ENCODE measurements at places on chromosomes 2 and 18. TPM values are rescaled to one million over a fixed set of nuclear protein-coding genes. Genes with fewer than 3 reads are reported as not detected.
A peak's percentile ranks its signal among the peaks of the same experiment; 100 is the strongest.

Gene FRZB
- total RNA-seq, result 45.5 TPM

Gene LYPD6B
- 140 TPM for total RNA-seq

- no peaks in the 10 kb centered on the region for H3K4me1 ChIP-seq
- H3K4me3 ChIP-seq, result no peak overlapping the region
- no peaks in the 10 kb centered on the region for H3K27me3 ChIP-seq
- H3K27ac ChIP-seq, result no peak overlapping the region
Measured at GRCh38 chr2:30865243-30865642, 58.0 kb upstream of the CAPN13 start.

Gene INHBB
- 0.16 TPM for total RNA-seq

GRCh38 chr2:238286987-238287736, 1.2 kb downstream of the PER2 start:
- H3K36me3 ChIP-seq, result no peaks in the 10 kb centered on the region
- H3K4me3 ChIP-seq, result peak overlapping the region; percentile 83
- H3K4me1 ChIP-seq, result peaks cover 62% of the 10 kb centered on the region
- DNase-seq, result no peak
- H3K27ac ChIP-seq, result peak overlapping the region; percentile 95
- H3K27me3 ChIP-seq, result no peaks in the 10 kb centered on the region

DNA sequence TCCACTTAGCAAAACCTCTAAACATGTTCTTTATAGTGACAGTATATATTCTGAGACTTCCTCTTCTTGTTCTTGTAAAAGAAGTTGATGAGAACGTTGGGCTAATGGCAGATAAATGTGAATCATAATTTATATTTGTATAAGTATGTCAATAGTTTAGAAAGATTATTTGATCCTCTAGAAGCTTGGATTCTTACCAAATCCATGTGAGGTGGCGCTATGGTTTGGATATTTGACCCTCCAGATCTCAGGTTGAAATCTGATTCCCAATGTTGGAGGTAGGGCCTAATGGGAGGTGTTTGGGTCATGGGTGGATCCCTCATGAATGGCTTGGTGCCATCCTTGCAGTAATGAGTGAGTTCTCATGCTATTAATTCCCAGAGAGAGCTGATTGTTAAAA, 29.8 kb upstream of the SCN1A start:
- no peak for DNase-seq
- H3K36me3 ChIP-seq, result no peaks in the 10 kb centered on the region
- H3K4me3 ChIP-seq, result no peak overlapping the region

GRCh38 chr2:116692988-116693387, 1121.5 kb upstream of the DDX18 start:
- no peaks in the 10 kb centered on the region for H3K36me3 ChIP-seq
- H3K27ac ChIP-seq, result no peak overlapping the region
- H3K27me3 ChIP-seq, result no peaks in the 10 kb centered on the region

Gene CCDC121
- 5.6 TPM for total RNA-seq

DNA sequence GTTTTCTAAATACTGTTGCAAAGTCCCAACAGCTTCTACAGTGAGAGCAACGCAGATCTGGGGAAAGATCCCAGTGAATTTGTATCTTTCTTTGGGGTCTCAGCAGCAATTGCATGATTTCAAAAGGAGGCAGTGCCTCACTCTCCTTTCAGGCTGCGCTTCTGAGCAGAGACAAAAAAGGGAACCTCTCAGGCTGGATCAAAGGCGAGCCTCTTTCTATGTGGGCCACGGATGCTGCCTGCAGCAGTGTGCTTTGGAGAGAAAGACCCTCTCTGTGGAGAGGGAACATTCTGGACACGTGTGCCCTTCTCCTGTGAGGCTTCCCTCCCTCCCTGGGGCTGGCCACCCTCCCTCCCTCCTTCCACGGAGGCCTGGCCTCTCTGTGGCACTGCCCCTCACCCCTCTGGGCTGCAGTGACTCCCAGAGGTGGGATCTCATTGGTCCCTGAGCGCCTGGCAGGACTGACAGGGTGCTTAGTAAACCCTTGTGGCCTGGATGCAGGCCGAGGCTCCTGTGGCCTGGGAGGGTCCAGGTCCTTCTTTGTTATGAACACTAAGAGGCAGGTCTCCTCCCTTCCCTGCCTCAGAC, 21.6 kb upstream of the PDIA6 start:
- no peaks in the 10 kb centered on the region for H3K4me1 ChIP-seq
- H3K27ac ChIP-seq, result no peak overlapping the region
- H3K27me3 ChIP-seq, result peaks cover 55% of the 10 kb centered on the region
- no peak overlapping the region for H3K4me3 ChIP-seq
- DNase-seq, result no peak
- no peaks in the 10 kb centered on the region for H3K36me3 ChIP-seq

DNA sequence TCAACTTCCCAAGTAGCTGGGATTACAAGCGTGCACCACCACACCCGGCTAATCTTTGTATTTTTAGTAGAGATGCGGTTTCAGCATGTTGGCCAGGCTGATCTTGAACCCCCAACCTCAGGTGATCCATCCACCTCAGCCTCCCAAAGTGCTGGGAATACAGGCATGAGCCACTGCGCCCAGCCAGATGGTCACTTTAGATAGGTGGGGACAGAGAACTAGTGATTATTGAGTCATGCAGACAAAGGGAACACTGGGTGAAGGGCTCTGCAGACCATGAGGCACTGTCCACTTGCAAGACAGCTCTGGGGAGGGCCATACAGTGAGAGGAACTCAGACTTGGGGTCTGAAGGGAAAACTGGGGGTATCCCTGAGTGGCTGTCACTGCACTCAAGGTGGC, 58.4 kb upstream of the POMC start:
- no peaks in the 10 kb centered on the region for H3K36me3 ChIP-seq
- H3K27me3 ChIP-seq, result no peaks in the 10 kb centered on the region
- no peak for DNase-seq
- H3K27ac ChIP-seq, result no peak overlapping the region

GRCh38 chr18:36187193-36187825, at the start of gene MOCOS:
TSS of gene MOCOS (plus strand) at chr18:36187497. CDS start at chr18:36187540, 43 bp downstream.
- H3K27ac ChIP-seq, result peak within 1 kb of the TSS; percentile 82
- peak; percentile 76 for DNase-seq
- peaks cover 72% of the 10 kb centered on the region for H3K27me3 ChIP-seq
- no peaks in the 10 kb centered on the region for H3K36me3 ChIP-seq
- H3K4me3 ChIP-seq, result peak within 1 kb of the TSS; percentile 81

DNA sequence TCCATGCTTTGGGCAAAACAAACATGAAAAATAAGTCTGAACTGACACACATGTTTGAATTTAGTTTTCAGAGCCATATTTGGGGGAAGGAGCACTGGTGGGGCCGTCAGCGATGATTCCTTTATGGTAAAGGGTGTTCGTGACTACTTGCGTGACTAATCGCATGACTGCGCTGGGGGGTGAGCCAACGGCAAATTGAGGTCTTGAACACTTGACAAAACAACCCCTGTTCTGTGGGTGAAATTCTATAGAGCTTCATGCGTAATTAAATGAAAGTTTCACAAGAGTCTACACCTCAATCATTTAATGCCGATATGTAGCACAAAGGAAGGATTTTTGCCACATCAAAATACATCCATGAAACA, 127.5 kb upstream of the CYP1B1 start:
- H3K36me3 ChIP-seq, result no peaks in the 10 kb centered on the region
- DNase-seq, result no peak
- no peaks in the 10 kb centered on the region for H3K4me1 ChIP-seq

Gene EFHD1
- total RNA-seq, result 4.3 TPM

DNA sequence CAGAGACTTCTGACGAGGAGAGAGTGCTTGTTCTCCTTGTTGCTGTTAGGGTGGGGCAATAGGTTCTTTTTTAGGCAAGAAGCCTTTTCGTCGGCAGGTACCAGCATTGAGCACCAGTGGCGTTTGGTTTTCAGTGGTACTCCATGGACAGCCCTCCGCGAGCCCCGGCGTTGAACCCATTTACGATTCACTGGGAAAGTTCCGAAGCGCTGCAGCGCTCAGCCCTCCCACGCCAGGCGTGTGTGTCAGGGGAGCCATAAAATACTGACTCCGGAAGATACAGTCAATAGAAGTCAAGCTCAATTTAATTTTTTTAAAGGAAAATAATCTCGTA, 494 bp upstream of the ROCK1 start:
- peak overlapping the region; percentile 94 for H3K27ac ChIP-seq
- no peaks in the 10 kb centered on the region for H3K36me3 ChIP-seq
- H3K27me3 ChIP-seq, result no peaks in the 10 kb centered on the region
- H3K4me1 ChIP-seq, result peaks cover 11% of the 10 kb centered on the region

DNA sequence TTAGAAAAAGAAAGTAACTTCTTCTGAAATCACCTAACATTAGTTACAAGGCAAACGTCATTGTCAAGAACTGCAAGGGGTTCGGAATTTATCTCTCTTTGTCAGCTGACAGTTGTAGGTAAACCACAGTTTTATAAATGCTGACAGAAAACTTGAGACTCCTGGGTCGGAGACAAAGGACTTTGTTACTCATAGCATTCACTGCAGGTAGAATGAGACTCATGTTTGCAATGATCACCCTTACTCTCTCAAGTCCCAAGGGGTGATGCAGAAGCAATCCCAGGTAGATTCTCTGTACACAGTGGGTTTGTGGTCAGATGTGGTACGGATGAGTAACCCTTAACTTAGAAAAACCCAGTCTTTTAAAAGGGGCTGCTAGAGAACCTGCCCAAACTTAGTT, 757.8 kb downstream of the TRIB2 start:
- no peak overlapping the region for H3K4me3 ChIP-seq
- H3K4me1 ChIP-seq, result no peaks in the 10 kb centered on the region
- no peaks in the 10 kb centered on the region for H3K36me3 ChIP-seq
- H3K27ac ChIP-seq, result no peak overlapping the region
- H3K27me3 ChIP-seq, result no peaks in the 10 kb centered on the region
- no peak for DNase-seq

Gene RNF103
- total RNA-seq, result 22.8 TPM
